DMS 273 treated with DMSO at 0.1 percent for 48 hours (cell line): ENCODE measurements at places on chromosomes 3 and 15.

DNA sequence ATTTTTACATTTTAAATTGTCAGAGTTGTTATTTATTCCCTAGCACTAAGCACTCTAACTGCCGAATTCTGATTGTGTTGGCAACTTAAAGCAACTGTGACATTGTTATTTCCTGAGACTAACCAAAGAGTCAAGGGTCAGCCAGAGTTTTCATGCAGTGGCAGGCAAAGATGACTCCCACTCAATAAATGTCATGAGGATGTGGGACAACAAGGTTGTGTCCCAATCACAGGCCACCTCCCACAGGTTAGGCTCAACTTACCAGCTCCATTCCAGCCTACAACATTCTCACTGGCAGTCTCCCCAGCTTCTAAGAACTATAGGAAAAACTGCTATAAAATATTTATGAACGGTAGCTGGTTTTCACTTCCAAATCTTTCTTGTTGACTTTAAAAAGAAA, 80.1 kb downstream of the RSL24D1 start:
- DNase-seq, result no peak

GRCh38 chr3:131110087-131110486, 83.4 kb downstream of the NEK11 start:
- no peak for DNase-seq

- DNase-seq, result no peak
Observed at GRCh38 chr3:111667621-111668239, 72.6 kb upstream of the ZBED2 start.

DNA sequence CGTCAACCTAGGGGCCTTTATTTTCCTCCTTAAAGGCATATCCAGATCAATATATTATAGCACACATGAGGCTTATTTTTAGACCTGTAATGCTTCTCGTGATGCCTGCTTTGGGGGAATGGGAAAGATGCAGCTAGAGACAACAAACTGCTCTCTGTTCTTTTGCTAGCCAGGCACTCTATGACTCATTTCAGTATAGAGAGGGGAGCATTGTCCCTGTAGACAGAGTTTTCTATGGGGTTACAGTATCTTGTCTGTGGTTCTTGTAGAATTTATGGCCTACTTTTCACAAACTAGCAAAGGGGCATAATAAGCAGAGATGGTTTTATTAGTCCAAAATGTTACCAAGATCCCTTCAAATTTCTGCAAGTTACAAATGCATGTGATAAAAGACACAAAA, 305.6 kb downstream of the LSAMP start:
- no peak for DNase-seq

- DNase-seq, result no peak
Observed at GRCh38 chr15:61063875-61064320, 165.2 kb downstream of the RORA start.

DNA sequence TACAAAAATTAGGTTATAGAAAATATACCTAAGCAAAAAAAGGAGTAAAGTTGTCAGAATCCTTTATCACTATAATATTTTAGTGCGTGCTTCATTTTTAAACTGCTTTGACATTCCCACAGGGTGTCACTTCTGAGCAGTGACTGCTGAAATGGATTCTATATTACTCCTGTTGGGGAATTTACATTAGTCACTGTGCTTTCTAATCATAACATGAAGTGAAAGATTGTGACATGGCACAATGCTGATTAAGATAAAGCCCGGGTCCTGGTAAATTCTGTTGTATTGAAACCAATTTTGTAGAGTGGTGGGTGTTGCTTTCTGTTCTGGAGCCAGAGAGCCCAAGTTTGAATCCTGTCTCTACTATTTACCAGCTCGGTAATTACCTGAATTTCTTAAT, 36.4 kb upstream of the EHHADH start:
- DNase-seq, result no peak

DNA sequence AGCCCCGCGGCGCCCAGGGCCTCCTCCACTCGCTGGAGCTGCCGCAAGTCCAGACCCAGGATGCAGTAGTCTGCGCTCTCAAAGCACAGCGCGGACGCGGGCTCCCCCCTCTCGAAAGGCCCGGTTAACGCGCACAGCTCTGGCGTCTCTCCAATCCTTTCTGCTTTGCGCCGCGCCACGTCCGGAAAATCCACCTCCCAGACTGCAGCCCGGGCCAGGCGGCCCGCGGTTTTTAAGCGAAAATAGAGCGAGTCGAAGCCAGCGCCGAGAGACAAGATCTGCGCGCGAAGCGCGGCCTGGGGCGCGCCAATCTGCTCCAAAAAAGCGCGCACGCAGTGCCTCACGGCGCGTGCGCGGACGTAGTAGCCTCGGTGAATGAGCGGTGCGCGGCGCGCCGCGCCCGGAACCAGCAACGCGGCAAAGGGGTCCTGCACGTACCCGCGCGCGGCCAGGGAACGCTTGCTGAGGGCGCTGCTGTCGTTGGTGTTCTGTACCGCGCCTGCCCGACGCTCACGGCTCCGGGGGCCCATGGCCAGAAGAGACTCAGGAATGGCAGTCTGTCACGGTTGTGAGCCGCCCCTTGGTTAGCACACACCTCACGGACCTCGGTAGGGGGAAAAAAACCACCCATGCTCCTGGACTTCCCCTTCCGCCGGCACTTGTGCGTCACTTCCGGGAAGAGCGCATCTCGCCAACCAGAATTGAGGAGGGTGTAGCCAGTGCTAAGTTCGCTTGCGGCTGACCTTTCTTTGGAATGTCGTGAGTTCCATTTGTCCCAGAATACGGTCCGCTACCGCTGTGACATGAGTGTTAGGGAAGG, at the start of gene LCMT2:
TSS of gene LCMT2 (minus strand) at position 614 of the 820 bp plus-strand sequence. CDS start at position 530, 84 bp downstream.
- DNase-seq, result peak; percentile 66
